ENCODE measurements at places on chromosomes 11 and 22.

DNA sequence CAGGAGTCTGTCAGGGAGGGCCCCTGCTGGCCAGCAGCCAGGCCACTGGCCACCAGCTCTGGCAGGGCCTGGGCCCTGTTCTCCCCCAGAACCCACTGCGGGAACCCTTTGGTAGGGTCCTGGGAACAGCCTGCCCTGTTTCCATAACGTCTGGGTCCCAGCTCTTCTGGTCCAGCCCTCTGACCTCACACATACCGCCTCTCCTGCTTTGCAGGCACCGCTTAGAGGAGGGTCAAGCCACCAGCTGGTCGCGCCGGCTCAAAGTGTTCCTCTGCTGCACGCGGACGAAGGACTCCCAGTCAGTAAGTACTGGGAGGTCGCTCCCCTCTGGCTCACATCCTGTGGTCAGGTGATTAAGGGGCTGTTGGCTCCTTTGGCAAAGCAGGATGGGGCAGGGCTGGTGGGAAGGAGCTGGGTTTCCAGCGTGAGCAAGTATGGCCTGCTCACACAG, 26.6 kb upstream of the MYRF start:
- DNase-seq: no peak

DNA sequence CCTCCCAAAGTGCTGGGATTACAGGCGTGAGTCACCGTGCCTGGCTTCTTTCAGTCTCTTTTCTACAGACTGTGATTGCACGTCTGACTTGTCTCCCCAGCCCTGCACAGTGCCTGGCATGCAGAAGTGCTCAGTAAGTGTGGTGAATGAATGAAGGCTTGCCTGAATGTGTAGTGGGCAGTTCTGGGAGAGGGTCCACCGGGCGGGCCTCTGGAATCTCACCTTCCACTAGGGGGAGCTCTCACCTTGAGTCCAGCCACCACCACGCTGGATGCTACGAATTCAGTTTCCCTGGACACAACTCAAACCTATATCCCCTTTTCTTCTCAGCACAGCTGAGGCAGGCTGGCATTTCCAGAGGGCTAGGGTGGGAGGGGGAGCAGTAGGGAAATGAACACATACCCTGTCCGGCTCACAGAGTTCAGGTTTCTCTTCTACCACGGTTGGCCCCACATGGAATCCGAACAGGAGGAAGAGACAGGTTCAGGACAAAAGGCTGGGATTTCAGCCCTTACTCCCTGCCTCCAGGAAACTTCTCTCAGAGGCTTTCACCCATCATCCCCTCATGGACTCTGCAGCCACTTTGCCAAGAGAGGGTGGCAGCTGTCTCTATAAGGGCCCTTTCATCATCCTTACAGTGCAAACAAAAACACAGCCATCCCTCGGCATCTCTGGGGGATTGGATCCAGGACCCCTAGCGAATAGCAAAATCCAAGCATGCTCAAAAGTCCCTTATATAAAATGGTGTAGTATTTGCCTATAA, 86.8 kb downstream of the NECTIN1 start:
- peak; percentile 20 for DNase-seq

DNA sequence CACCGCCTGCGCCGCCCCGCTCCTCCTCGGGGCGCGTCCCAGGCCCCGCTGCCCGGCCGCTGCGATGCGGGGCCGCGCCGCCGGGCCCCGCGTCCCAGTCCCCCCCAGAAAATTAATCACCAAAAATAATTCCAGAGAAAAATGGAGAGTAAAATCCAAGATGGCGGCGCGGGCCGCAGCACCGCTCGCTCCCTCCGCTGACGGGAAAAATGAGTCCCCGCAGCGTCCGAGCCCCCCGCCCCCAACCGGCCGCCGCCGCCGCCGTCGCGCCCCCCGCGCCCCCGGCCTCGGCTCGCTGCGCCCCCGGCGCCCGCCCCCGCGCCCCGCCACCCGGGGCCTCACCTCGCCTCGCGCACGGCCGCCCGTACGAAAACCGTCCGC, at the start of gene KMT5B:
TSS of gene KMT5B (minus strand) at position 162 of the 381 bp plus-strand sequence. CDS start 23,220 bp downstream, outside the sequence.
- peak; percentile 40 for DNase-seq

GRCh38 chr11:83175815-83176214, 17.7 kb upstream of the ANKRD42 start:
- DNase-seq: no peak

- no peak for DNase-seq
These were observed 33.0 kb downstream of the GRIA4 start for GRCh38 chr11:105642870-105643269.

DNA sequence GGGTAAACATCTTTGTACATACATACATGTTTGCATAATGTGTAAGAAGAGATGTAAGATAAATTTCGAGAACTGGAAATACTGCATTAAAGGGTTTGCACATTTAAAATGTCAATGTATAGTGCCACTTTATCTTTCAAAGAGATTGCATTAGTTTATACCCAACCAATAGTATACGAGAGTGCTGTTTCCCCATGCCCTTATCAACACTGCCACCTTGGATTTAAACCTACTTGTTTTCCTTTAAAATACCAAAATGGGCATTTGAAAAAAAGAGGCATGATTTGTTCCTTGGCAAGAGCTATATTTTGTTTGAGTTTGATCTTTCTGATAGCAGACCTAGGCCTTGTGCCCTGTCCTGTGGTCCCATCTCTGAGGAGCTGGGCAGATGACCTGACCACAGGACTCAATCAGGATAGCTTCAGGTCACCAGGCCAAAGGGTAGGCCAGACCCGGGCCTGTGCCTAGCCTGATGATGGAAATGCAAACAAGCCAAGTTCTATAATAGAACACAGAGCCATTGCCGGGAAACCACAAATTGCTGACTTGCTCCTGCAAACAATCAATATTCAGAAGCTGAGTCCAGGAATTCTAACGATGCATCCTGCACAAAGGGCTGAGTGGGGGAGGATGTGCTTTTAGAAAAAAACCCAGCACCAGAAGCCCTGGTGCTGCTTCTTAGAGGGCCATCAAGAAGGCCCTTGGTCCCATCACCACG, 16.9 kb upstream of the ALG8 start:
- no peak for DNase-seq

- no peak for DNase-seq
These were observed 282.2 kb upstream of the ARHGAP42 start for GRCh38 chr11:100404907-100405306.

GRCh38 chr11:19852288-19852687, 139.7 kb downstream of the NAV2 start:
- no peak for DNase-seq

DNA sequence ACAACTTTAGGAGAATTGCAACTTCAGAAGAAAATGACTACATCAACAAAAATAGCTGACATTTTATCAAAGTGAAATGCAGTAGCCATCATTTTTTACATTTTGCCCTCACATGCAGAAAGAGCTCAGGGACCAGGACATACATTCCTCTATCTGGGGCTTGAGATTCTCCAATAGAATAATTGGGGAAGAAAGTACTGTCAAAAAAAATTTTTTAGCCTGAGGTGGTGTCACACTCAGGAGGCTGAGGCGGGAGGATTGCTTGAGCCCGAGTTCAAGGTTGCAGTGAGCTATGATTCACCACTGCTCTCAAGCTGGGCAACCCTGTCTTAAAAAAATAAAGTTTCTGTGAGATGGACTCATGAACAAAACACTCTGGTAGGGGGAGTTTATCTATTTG, 32.2 kb upstream of the DEPDC7 start:
- no peak for DNase-seq

DNA sequence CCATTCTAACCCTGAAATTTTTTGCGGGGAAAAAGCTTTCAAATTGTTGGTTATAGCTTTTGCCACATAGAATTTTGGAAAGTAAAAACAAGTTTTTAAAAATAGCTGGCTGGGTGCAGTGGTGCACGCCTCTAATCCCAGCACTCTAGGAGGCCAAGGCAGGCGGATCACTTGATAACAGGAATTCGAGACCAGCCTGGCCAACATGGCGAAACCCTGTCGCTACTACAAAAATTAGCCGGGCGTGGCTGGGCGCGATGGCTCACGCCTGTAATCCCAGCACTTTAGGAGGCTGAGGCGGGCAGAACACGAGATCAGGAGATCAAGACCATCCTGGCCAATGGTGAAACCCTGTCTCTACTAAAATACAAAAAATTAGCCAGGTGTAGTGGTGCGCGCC, 54.9 kb downstream of the TNRC6B start:
- no peak for DNase-seq

- DNase-seq: no peak
These were observed 133.3 kb downstream of the ATXN10 start for GRCh38 chr22:45804986-45805325.

DNA sequence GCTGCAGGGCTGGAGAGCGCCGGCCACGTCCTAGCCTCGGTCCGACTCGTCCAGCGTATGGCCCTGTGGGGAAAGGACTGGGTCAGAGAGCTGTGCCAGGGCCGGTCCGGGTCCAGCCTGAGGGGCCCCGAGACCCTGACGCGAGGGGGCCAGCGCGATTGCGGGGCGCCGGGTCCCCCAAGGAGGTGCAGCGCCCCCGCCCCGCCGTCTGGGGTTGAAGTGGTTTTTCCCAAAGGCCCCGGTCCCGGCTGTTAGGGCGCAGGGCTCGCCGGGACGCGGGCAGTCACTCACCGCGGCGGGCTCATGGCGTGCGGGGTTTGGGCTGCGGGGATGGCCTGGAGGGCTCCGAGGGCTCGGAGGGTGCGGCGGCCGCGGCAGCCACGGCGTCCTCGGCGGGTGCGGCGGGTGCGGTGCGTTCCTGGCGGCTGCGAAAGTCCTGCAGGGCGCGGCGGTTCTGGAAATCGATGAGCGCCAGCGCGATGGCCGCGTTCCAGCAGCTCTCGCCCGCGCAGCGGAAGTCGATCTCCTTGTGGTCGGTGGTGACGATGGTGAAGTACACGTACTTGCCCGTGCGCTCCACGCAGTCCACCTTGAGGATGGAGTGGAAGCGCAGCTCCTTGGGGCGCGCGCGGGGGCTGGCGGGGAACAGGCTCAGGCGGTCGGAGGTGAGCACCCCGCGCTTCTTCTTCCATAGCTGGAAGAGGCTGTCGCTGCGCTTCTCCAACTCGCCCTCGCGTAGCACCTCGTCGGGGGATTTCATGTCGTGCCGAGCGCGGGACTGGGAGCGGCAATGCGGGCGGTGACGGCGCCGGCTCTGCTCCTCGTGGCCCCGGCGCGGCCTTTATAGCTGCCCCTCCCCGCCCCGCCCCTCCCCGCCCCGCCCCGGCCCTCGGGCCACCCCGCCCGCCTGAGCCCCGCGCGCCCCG, at the start of gene PHLDA2:
TSS of gene PHLDA2 (minus strand) at position 816 of the 926 bp plus-strand sequence. CDS start at position 760, 56 bp downstream.
- no peak for DNase-seq

DNA sequence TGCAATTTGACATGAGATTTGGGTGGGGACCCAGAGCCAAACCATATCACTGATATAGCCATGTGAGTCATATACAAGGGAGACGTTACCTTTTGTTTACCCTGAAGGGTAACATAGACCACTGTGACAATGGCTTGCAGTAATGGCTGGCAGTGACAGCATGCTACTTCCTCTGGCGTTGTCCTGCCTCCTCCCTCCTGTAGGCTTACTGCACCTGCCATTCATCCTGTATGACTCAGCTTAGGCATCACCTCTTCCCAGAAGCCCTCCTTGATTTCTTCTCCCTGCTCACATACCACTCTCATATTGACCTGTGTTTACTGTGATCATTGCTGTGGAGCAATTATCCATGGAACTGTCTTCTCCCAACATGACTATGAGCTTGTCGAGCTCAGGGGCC, 12.0 kb upstream of the PVALB start:
- DNase-seq: no peak

DNA sequence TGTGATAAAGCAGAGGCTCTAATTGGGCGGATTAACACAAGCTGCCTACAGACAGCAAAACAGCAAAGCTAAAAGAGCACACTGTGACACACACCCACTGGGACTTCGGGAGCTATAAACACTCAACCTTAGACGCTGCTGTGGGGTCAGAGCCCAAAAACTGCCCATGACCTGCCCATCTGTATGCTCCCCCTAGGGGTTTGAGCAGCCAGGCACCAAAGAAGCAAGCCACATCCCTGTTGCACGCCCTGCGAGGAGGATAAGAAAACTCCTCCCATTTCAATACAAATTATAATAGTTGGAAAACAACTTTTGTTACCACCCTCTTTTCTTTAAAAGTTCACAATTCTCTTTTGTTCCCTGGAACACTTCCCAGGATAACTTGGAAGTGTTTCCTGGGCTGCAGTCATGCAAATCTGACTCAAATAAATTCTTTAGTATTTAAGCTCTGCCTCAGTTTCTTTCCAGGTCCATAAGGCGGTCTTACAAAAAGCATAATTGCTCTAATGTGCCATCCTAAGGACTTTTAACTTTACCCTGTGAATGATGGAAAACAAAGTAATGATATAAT, 86.4 kb downstream of the DLG2 start:
- DNase-seq: no peak

GRCh38 chr11:131235328-131236298, 134.8 kb upstream of the NTM start:
- DNase-seq: no peak

DNA sequence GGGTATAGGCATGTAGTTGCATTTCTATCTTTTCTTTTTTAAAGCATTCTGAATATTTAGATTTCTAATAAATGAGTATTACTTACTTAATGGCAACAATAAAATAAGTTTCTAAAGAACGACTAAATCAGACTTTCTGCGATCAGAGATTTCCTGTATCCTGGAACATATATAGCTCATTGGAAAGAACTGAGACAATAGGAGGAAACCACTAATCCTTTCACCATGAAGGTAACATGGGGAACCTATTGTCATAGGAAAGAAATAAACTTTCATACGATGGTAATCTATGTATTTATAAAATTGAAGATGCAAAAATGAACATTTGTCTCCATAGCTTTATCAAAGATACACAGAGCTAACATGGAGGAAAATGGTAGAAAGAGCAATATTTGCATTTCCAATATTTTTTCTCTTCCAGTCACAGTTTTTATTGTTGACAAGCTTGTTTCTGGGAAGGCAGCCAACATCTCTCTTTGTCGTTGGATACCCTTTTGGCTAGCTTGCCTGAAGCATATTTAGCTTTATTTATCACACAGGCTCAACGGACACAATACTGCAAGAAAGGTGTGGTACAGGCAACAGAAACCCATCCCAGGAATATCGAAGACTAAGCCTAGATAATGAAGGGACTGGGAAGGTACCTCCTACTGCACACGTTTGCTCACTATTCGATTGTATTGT, 293.3 kb upstream of the MPPED2 start:
- DNase-seq: no peak

DNA sequence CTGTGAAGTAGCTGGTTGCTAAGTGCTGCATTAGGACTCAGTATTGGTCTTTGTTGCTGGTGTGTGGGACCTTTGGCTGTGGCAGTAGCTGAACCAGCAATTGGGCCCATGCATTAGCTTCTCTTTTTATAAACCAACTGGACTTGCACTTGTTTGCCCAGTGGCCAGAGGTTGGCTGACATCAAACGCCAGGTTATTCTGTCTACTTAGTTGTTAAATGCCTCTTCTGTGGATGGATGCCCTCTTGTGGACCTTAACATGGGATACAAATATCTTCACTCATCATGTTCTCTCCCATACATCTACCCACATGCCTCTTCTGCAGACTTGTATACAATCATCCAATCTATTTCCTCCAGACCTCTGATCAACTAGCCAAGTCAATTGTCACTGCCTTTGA, 26.4 kb upstream of the ARHGAP20 start:
- DNase-seq: no peak
